NCI-H146 (cell line): ENCODE measurements at places on chromosomes 3 and 15.

DNA sequence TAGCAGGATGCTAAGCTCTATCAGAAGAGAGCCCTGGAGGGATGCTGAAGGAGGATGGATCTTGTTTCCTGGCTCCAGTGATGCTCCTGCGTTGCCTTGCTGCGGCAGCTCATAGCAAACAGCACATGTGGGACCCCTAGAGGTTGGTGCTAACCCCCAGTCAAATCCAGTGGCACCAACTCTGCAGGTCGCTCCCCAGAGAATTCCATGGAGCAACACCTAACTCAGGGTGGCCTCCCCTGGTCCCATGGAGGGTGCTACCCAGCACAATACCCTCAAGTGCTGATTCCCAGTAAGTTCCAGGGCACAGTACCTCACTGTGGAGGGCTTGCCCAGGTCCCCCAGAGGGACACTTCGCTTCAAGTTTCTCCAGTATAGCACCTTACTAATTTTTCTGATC lies 231.2 kb downstream of the NEK10 start:
- DNase-seq, result no peak

GRCh38 chr15:62275831-62276230 lies 110.7 kb upstream of the C2CD4B start:
- DNase-seq, result no peak

- no peak for DNase-seq
Measured at GRCh38 chr3:53411371-53411770, 64.0 kb upstream of the DCP1A start.

- DNase-seq, result no peak
Measured at GRCh38 chr3:71718072-71718471, 7.1 kb downstream of the EIF4E3 start.

- no peak for DNase-seq
Measured at GRCh38 chr3:30585654-30586053, 20.7 kb upstream of the TGFBR2 start.

- DNase-seq, result no peak
Measured at GRCh38 chr3:47932421-47932820, 83.8 kb downstream of the MAP4 start.

DNA sequence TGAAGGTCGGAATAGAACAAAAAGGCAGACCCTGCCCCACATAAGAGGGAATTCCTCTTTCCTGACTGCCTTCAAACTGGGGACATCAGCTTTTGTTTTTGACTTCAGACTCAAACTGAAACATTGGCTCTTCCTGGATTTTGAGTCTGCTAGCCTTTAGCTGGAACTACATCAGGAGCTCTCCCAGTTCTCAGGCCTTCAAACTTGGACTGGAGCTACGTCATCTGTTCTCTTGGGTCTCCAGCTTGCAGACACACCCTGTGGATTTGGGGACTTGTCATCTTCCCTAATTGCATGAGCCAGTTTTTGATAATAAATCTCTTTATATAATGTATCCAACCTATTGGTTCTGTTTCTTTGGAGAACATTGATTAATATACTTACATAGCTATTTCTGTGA lies 798.1 kb downstream of the TBL1XR1 start:
- no peak for DNase-seq

DNA sequence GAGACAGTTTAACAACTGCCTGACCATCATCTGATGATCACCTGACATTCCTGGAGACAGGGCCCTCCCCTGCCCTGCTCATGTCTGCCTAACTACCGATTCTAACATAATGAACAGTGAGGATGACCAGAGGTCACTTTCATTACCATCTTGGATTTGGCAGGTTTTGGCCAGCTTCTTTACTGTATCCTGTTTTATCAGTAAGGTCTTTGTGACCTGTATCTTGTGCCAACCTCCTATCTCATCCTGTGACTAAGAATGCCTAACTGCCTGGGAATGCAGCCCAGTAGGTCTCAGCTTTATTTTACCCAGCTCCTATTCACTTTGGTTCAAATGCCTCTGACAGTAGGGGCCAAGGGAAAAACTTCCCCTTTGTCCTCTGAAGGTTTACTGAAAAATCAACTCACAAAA lies 40.2 kb downstream of the METTL6 start:
- no peak for DNase-seq

- no peak for DNase-seq
Measured at GRCh38 chr3:178043084-178043483, 493.2 kb upstream of the KCNMB2 start.
